ENCODE measurements at places on chromosomes 7 and 10.

DNA sequence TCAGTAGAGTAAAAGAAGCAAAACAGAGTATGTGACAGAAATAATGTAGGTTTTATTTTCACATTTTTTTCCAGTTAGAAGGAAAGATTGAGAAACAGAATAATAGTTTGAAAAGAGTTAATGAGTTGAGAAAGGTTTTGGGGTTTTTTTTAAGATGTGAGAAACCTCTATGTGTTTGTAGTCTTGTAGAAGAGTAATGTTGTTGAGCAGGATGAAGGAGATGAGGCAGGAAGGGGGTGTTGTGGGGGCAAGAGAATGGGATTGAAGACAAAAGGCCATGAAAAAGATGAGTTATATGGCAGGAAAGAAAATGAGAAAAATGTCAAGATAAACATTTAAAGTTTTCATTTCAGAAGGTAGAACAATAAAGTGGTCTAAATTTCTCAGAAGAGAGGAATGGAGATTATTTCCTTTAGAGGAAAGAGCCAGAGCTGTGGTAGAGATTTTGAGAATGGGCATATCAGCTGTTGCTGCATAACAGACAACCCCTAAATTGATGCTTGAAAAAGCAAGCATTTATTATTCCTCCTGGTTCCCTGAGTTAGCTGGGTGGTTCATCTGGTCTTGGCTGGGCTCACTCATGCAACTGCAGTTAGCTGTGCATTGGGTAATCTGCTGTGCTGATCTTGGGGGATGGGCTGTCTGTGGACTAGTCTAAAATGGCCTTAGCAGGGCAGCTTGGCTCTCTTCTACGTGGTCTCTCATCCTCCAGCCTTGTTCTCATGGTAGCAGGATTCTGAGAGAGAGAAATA lies 27.1 kb downstream of the PCGF5 start:
- no peak for DNase-seq

- no peak for DNase-seq
Measured at GRCh38 chr10:60827791-60828488, 49.7 kb downstream of the CDK1 start.

- no peak for DNase-seq
Measured at GRCh38 chr10:5423771-5424170, 11.4 kb downstream of the NET1 start.

- no peak for DNase-seq
Measured at GRCh38 chr10:72552857-72553256, 73.0 kb downstream of the MICU1 start.

GRCh38 chr7:29230871-29231345 lies 36.3 kb downstream of the CHN2 start:
- peak; percentile 44 for DNase-seq

DNA sequence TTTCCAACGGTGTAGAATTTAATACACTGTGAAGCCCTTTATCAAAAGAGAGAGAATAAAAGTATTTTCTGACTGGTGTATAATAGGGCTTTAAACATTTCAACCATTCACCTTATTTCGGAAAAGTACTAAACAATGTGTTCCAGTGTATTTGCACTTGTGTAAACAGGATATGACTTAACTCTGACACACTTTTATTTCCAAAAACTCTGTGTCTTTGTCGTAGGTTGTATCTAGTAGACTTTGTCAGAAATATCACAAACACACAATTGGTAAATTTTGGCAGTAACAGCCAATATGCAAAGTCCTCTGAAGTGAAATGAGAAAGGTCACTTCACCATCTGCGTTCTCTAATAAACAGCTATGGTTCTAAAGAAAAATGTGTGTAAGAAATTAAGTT lies 10.3 kb upstream of the TSPAN13 start:
- no peak for DNase-seq

DNA sequence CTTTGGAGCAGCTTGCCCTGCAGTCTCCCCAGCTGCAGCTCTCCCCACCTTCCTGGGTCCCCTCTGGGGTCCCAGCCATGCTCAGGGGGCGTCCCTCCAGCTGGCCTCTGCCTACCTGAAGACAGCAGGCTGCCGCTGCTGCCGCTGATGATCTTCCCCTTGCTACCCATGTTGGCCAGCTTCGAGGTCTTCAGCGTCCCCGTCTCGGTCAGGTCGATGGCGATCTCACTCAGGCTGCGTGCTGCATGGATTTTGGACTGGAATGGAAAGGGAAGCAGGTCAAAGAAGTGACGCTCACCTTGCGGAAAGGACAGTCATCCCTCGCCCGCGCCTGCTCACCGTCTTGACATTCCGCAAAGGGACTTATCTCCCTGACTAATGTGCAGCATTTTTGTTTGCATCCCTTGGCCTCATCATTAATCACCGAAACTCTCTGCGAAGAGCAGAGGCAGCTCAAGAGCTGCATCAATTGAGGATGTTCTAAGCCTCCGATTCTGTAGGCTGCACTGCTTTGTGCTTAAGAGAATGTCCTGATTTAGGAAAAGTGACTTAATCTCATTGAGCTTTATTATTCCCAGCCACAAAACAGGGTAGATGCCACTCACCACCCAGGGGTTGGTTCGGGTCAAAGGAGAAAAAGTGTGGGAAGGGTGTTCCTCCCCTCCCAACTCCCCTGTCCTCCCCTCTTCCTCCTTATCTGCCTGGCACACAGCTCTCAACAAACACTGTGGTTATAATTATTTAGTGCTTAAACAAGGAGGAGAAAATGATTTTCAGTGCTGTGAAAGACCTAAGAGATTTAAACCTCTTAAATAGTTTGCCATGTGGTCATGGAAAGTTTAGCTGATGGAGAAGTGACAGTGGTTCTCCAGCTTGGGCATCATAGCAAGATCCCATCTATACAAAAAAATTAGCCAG lies 107.3 kb downstream of the PRPF18 start:
- DNase-seq, result no peak

GRCh38 chr7:75953931-75954330 lies 39.0 kb downstream of the POR start:
- DNase-seq, result no peak

GRCh38 chr10:130750441-130750840 lies 561.1 kb downstream of the TCERG1L start:
- no peak for DNase-seq

DNA sequence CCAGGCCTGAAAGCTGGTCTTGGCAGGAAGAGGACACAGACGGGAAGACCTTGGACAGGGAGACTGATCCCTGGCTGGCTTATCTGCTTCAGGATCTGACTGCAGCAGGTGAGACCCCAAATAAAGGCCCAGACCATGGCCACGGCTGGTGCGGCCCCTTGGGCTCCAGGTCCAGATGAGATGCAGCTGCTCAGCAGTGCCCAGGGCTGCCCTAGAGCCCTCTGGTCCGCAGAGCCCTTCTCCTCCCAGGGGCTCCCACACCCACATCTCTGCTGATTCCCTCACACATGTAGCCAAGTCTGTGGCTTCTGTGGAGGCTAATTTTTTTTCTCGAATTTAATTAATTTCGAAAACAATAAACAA lies 46.3 kb downstream of the VIPR2 start:
- no peak for DNase-seq

GRCh38 chr7:36661135-36661840 lies 63.0 kb downstream of the AOAH start:
- no peak for DNase-seq

DNA sequence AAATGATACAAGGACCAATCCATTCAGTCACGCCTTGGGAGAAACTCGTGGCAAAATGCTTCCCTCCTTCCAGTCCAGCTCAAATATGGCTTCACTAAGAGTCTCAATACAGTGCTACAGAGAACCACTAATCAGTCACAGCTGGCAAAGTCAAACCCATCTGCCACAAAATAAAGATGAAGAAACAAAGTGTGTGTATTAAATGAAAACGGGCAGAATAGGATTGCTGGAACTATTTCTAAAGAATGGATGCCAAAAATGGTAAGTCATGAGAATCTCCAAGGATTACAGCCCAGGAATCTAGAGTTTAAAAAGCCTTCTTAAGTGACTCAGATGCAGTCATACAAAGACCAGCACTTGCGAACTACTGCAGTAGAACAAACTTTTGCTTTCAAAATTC lies 61.9 kb downstream of the CACUL1 start:
- no peak for DNase-seq

GRCh38 chr10:71694039-71694501 lies 25.5 kb downstream of the C10orf105 start:
- no peak for DNase-seq

DNA sequence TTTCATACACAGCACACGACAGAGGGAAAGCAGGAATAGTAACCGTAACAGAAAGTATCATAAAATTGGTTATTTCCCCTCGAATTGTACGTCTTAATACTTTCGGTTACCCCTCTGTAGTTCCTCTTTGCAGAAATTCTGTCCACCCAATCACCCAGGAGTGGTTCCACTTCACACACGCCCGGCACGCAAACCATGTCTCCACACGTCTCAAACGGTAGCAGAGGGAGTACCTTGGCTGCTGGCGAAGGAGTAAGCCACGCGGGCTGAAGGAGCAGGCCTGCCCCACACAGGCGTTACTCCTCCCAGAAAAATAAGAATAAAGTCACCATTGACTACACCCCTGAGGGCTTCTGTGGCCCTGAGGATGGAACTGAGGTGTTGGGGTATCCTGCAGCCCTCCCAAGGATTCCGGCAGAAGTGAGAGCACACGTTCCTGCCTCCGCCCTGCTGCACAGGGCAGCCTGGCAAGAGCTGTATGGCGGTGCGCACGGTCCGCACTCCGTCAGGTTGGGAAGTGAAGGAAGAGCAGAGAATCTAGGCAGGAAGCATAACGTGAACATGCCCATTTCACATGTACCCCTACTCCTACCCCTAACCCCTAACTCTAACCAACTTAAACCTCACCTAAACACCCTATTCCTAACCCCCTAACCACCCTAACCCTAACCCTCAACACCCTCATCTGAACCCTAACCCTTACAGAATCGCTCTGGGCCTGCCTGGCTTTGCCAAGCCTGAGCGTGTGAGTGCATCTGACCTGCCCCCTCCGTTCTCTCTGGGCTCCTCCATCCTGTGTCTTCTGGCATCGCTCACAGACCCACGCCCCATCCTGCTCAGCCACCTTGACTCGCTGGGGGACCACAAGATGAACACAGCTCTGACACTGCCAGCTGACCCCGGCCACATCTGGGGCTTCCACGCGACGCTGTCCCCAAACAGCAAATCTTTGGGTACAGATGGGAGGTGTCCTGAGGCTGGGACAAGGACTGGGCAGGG lies 18.2 kb downstream of the GPR146 start:
- no peak for DNase-seq

DNA sequence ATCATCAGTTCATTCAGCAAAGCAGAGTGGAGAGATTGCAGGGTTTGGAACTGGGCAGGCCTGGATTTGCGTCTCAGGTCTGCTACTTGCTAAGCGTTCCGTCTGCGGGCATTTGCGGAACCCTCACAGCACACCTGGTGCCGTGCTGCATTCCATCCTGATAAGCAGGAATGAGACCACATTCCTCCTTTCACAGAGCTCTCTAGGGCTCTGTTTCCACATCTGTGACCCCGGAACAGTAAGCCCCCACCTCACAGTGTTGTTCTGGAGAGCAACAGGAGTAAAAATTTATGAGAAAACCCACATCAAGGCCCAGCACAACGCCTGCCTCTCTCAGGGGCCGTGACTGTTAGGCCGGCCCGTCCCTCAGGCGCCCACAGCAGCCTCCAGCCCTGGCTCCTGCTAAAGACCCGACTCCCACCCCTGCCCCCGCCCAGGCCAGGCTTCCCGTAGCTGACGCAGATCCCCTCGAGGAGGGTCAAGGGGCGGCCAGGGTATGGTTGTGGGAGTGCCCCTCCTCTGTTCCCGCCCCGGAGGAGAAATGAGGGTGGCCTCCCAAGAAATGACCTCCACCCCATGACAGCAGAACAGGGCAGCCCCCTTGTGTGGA lies 128.9 kb downstream of the RGS10 start:
- no peak for DNase-seq

GRCh38 chr7:93894966-93895640 lies 4.5 kb upstream of the TFPI2 start:
- no peak for DNase-seq

GRCh38 chr10:11293332-11293731 lies 275.7 kb downstream of the CELF2 start:
- DNase-seq, result no peak

- DNase-seq, result no peak
Measured at GRCh38 chr10:60810437-60811182, 32.3 kb downstream of the CDK1 start.

GRCh38 chr7:25369786-25370185 lies 141.5 kb upstream of the NPVF start:
- peak; percentile 61 for DNase-seq

GRCh38 chr7:148547951-148548350 lies 42.6 kb upstream of the C7orf33 start:
- DNase-seq, result no peak

All from NCI-H2081 (cell line).